ENCODE measurements at places on chromosomes 11 and 22.
A peak's percentile ranks its signal among the peaks of the same experiment; 100 is the strongest.

GRCh38 chr11:131622193-131622592, 251.8 kb downstream of the NTM start:
- no peak for DNase-seq

DNA sequence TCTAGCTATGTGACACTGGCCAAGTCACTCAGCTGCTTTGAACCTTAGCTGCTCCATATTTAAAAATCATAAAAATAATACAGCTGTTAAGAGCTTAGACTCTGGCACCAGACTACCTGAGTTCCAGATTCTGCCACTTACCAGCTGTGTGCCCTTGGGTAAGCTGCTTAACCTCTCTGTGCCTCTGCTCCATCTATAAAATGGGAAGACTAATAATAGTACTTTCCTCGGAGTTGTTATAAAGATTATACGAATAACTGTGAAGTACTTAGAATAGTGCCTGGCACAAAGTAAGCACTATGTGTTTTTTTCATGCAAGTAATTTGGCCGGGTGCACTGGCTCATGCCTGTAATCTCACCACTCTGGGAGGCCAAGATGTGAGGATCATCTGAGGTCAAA, 1.4 kb downstream of the HDHD5 start:
- DNase-seq, result no peak

DNA sequence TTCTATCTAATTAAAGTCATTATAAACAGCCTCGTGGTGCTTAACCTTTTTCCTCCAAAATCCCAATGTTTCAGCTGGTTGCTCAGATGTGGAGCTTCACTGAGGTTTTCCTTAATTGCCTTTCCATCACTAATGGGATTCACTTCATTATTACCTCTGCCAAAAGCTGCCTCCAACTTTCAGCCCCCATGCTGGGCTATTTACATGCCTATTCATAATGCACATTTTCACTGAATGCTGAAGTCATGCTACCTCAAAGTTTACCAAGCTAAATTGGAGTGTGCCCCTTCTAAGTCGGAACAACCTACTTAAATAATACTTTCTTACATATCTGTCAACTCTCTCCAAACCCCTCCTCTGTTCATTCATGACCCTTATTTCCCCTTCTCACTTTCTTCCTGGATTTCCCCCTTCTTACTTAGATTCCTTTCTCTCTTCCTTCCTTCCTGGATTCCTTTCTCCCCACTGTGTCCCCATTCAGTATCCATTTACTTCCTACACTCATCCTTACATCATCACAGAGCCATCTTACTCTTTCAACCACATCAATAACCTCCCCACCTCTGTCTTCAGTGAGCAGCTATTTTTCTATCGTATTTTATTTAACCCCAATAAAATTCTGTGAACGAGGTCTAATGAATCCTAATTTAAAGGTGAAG, 887.3 kb upstream of the TENM4 start:
- no peak for DNase-seq

GRCh38 chr11:93155738-93156137, 42.1 kb downstream of the SLC36A4 start:
- DNase-seq, result no peak

DNA sequence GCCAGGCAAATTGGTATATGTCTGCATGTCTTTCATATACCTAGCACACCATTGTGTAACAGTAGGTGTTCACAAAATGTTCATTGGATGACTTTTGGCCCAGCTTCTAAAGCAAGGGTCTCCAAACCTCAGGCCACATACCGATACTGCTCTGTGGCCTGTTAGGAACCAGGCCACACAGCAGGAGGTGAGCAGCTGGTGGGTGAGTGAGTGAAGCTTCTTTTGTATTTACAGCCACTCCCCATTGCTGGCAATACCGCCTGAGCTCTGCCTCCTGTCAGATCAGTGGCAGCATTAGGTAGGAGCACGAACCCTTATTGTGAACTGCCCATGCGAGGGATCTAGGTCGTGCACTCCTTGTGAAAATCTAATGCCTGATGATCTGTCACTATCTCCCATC, 836.6 kb downstream of the NTM start:
- DNase-seq, result no peak

DNA sequence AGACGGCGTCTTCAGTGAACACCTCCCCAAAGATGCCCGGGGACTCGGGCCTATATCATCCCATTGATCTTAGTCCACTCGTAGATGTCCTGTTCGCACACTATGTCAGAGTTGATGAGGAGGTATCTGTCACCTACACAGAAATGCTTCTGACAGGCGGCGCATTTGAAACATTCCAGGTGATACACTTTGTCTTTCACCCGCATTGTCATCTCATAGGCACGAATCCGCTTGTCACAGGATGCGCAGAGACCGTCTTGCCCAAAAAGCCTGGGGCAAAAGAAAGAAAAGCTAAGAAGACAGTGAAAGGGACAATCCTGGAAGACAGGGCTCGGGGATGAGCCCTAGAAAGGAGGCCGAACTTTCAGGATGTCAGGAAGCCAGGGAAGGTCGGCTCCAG, 32.6 kb downstream of the LMO2 start:
- DNase-seq, result no peak

- DNase-seq, result no peak
These were observed 122.1 kb upstream of the TTC12 start for GRCh38 chr11:113192121-113192925.

GRCh38 chr11:79119491-79120284, 321.1 kb downstream of the TENM4 start:
- DNase-seq, result no peak

- DNase-seq, result no peak
These were observed 60.0 kb downstream of the SLC22A12 start for GRCh38 chr11:64650923-64651523.

DNA sequence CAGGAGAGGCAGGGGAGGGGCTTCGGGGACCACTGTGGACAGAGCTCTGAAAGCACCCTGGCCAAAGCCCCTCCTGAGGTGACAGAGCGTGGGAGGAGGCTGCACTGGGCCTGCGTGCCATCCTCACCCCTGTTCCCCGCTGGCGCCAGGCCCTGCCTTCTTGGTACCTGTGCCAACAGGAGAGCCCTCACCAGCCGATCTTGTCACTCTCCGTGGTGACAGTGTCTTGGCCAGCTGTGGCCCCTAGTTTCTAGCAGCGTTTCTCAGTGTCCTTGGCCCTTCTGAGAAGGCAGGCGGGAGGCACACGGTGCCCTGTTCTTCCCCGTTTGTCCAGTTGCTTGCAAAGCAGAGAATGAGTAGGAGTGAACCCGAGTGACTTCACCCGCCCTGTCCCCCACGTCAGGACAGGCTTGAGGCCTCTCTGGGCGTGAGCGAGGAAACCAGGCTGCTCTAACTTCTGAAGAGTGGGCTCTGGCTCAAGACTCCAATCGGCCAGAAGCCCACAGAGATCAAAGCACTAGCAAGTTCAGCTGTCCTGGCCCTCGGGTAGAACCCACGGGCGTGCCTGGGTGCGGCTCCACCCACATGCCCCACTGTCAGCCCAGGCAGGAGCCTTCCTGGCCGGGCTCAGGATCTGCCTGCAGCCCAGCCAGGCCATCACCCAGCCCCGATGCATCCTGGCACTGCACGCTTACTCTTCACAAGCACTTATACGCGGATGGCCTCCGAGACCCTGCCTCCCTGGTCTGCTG, 60.2 kb upstream of the EMID1 start:
- no peak for DNase-seq

GRCh38 chr11:84383576-84383975, 1097.4 kb upstream of the CCDC90B start:
- DNase-seq, result peak; percentile 19

- no peak for DNase-seq
These were observed 153.8 kb upstream of the ARHGAP20 start for GRCh38 chr11:110866081-110866480.

DNA sequence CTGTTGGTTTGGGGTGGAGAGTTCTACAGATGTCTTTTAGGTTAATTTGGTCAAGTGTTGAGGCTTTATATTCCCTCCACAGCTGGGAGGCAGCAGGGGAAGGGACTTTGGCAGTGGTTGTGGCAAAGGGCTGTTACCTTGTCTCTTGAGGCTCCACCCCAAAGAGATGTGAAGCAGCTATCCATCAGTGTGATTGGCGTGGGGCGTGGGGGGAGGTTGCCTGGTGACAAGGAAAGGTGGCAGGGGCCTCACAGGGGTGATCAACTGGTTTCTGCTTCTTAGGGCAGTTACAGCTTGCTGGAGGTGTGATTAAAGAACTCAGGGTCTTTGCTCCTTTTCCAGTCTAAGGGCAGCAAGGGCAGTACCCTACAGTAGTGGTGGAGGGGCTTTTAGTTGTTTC, 59.3 kb downstream of the FANCF start:
- no peak for DNase-seq

GRCh38 chr11:77055101-77055561, 11.6 kb upstream of the CAPN5 start:
- no peak for DNase-seq

DNA sequence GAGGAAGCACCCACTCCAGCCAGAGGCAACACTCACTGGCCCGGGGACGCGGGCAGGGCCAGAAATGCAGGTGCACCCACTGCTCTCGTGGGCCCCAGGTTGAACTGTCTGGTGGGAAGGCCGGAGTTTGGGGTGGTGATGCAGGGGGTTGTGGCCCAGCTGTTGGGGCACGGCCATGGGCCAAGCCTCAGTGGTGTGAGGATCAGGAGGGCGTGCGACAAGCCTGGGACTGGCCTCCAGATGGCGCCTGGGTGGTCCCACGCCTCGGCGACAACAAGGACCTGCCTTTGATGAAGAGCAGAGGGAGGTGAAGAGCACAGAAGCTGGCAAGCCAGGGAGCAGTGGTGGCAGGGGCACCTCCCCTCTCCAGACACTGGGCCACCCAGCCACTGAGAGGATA, 240.8 kb downstream of the BRD1 start:
- DNase-seq, result no peak

DNA sequence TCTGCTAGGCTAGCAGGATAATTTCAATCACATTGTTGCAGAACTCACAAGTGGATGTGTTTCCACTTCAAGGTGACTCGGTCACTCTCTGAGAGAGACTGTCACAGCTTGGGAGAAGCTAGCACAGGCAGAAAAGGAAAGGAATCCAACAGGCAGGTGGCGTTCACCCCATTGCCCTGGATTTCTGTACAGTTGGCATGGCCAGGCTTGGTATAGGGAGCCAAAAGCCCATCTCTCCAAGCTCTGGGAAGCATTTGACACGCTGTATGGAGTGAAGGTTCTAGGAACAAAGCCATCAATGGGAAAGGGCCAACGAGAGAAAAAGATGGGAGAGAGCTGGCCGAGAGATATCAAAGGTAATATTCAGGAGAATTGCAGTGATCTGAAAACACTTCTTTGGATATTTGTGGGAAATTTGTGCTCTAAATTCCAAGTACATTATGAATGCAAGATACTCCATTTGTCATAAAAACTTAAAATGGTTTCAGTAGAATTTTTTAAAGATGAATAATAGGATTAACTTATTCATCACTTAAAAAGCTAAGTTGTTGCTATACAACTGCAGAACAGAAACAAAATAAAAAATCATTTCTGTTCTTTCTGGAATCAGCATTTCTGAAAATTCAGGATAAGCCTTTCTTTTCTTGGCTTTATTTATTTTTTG, 223.5 kb upstream of the NTM start:
- DNase-seq, result no peak

GRCh38 chr11:29495676-29496075, 521.2 kb downstream of the KCNA4 start:
- DNase-seq, result no peak

- no peak for DNase-seq
These were observed 5.7 kb downstream of the DRICH1 start for GRCh38 chr22:23626286-23626975.

- DNase-seq, result no peak
These were observed 25.4 kb downstream of the MOB2 start for GRCh38 chr11:1460986-1461825.

- peak; percentile 33 for DNase-seq
These were observed 37.7 kb upstream of the GNB1L start for GRCh38 chr22:19892257-19892879.

DNA sequence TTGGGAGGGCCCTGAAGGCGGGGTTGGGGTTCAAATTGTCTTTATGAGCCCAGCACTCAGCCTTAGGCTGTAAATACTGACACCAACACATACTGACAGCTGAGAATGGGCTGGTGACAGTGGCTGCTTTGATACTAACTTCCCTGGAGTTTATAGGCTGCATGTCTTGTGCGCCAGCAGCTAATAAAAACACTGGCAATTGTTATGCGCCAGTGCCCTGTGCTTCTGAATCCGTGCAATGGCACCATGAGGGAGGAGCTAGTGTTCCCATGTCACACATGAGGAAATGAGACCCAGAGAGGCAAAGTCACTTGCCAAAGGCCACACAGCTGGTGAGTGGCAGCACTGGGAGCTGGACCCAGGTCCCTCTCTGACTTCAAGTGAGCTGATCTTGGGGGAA, 23.8 kb downstream of the SHISAL1 start:
- no peak for DNase-seq

- peak; percentile 86 for DNase-seq
These were observed 57.0 kb downstream of the RBFOX2 start for GRCh38 chr22:35971456-35972119.

DNA sequence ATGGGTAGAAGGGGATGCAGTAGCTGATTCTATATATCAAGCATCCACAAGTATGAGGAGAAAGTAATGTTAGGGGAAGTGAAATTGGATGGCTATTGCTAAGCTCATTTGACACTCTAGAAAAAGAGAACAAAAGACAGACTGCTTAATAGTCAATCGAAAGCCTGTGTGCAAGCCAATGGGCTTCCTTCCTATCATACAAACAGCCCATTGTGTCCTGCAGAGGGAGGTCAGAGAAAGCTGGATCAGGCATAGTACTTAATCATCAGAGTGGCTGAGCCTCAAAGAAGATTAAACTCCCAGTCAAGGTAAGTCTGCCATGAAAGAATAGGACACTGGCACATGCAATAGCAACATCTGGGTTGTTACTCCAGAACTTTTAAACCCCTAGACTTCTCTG, 50.9 kb upstream of the PGR start:
- no peak for DNase-seq

DNA sequence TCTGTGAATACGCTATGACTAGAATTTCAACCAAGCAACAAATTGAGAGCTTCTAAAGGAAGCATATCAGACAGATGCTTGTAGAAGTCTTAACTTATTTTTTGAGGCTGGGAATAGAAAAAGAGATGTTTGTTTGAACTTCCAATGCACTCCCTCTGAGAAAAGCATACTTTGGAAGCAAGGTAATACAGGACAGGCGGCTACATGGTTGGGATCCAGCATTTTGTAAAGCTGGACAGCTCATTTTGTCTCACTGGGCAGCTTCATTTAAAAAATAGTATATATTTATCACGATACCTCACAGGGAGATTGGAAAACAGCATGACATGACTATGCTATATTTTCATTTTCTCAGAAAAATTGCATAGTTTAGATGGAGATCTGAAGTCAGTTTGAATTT, 821.3 kb upstream of the API5 start:
- no peak for DNase-seq

- DNase-seq, result peak; percentile 4
These were observed 609.0 kb downstream of the TBC1D22A start for GRCh38 chr22:47371263-47372090.

Data from right hindlimb (tissue), 1 donor.